ENCODE measurements at places on chromosomes 6 and 20. TPM values are rescaled to one million over a fixed set of nuclear protein-coding genes. Genes with fewer than 3 reads are reported as not detected.

FOXF2 gene
- total RNA-seq = 5.7 TPM

RIN2 gene
- total RNA-seq = 67.8 TPM

FGD2 gene
- not detected for total RNA-seq

TNXB gene
- 41.1 TPM for total RNA-seq

CCM2L gene
- not detected for total RNA-seq

BLTP3A gene
- total RNA-seq = 11.2 TPM

BPIFB4 gene
- not detected for total RNA-seq

MOG gene
- not detected for total RNA-seq

BPI gene
- total RNA-seq = not detected

CDSN gene
- total RNA-seq = not detected

SCRT2 gene
- total RNA-seq = not detected

CAPN11 gene
- total RNA-seq = not detected

All from articular chondrocyte of knee joint (primary cell).